ENCODE measurements at places on chromosomes 12 and 14.
A peak's percentile ranks its signal among the peaks of the same experiment; 100 is the strongest.

DNA sequence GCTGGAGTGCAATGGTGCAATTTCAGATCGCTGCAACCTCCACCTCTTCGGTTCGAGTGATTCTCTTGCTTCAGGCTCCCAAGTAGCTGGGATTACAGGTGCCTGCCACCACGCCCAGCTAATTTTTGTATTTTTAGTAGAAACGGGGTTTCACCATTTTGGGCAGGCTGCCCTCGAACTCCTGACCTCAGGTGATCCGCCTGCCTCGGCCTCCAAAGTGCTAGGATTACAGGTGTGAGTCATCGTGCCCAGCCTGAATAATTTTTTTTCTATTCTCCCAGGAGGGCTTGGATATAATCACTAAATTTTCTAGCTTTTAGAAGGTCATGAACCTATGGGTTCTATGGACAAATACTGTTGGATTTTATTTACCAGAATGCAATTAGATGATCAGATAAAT is 44.7 kb upstream of the GNPNAT1 start:
- DNase-seq, result no peak

DNA sequence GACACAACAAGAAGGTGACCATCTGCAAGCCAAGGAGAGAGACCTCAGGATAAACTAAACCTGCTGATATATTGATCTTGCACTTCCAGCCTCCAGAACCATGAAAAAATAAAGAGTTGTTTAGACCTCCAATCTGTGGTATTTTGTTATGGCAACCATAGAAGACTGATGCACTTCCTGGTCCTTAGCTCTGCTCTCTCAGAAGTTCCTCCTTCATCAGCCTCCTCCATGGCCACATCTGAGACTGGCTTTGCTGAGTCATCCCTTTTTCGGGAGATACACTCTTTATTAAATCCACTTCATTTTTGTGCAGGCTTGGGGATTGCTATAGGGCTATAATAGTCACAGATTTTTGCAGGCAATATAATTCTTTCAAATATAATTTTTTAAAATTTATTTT is 89.6 kb upstream of the ATF7IP start:
- no peak for DNase-seq

DNA sequence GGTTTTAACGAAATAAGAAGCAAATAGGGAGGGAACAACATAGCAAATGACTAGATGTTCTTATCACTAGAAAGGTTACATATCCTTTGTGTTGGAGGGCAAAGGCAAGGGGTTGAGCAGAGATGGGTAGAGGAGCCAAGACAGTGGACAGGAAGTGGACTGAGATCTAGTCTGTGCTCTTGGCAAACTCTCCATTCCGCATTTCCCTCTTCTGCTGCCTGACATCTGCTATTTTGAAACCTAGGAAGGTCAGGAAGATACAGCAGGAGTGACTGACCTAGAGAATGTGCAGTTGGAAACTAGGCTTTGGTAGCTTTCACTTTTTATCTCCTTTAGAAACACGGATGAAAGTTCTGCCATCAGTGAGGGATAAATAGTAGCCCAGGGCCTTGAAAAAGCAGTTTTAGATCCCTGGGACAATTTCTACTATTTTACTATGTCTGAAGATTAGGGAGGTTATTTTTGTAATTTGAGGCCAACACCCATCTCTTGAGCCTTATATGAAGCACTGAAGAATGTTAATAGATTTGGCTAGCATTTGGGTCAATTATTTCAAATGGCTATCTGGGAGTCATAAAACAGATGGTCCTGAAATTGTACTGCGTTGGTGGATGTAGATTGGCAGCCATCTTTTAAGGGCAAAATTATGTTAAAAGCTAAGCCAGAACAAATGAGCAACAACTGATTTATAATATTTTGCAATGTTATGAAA is 410.3 kb downstream of the PCNX1 start:
- DNase-seq, result no peak

- DNase-seq, result no peak
Observed at GRCh38 chr14:23431486-23431885, 4.0 kb downstream of the MYH7 start.

- peak; percentile 49 for DNase-seq
Observed at GRCh38 chr12:118061873-118062843, 1.2 kb upstream of the WSB2 start.

DNA sequence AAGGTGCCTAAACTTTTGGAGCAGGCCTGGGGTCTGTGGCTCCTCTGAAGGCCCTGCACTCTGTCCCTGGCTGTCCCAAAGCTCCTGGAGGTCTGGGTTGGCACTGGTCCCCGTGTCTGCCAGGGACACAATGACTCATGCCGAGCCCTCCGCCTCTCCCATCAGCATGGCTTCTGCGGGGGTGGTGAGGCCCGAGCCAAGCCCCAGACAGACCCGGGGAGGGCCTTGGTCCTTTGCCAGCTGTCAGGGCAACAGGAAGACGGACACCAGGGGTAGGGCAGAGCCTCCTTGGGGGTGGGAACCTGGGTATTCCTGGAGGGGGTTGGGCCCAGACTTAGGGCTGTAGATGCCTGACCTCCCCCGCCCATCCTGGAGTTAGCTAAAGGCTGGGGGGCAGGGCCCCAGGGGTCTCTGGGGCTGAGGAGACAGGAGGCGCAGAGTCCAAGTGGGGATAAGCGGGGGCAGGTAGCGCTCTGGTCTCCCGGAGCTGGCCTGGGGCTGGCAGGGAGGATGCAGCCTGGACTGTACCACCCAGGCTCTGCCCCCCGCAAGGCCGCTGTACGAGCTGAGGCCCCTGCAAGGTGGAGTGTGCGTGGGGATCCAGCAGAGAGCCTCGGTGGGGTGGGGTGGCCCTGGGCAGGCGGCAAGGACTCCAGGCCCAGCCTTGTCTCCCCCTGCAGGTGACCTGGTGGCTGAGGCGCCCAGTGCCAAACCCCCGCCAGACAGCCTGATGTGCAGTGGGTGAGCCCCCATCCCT is 16.4 kb upstream of the PUS1 start:
- DNase-seq, result no peak

GRCh38 chr12:103751600-103751999 is 89.4 kb downstream of the NT5DC3 start:
- DNase-seq, result no peak

DNA sequence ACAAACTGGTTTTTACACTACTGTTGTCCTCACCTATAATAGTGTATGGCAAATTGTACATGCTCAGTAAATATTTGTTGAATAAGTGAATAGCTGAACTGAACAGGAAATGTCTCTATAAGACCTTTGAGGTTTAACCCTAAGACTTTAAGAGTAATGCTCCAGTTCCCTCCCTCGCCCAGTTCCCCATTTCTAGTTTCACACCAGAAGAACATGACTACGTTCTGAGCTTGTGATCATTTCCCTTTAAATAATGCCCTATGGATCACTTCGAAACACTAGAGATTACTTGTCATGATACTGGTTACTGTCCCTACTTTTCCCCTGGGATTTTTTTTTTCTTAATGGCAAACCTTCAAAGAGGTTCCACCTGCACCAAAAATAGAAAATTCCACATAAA is 69.3 kb downstream of the PRKD1 start:
- no peak for DNase-seq

DNA sequence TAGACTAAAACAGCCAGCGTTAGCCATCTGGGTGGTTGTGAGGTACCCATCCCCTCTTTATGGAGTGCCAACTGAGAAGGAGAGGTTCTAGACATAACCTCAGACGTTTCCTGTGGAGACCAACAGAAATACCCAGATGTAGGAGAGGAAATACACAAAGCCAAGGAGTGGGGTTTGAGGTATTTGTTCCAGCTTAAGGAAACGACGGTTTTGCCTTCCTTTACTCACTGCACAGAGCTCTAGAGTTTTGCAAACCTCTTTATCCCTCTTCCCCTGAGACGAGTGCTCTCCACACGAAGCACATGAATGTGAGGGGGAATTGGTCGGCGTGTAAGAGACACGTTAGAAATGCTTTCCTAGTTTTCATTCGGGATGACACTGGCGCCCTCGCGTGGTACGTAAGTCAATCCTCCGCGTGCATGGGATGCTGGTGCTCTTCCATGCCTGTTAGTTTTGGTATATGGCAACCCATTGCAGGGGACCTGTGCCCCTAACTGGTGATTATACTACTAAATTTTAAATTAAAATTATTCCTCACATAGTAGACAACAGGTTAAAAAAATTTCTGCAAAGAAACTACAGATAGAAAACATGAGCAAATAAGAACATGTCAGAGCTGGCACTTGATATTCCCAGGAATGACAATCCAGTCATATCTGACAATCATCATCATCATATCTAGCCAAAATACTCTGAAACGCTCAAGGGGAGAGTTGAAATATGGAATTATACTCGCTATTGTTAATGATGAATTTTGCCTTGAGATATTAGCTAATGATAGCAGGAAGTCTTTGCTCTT is 121.7 kb downstream of the PPM1H start:
- DNase-seq, result peak; percentile 60

DNA sequence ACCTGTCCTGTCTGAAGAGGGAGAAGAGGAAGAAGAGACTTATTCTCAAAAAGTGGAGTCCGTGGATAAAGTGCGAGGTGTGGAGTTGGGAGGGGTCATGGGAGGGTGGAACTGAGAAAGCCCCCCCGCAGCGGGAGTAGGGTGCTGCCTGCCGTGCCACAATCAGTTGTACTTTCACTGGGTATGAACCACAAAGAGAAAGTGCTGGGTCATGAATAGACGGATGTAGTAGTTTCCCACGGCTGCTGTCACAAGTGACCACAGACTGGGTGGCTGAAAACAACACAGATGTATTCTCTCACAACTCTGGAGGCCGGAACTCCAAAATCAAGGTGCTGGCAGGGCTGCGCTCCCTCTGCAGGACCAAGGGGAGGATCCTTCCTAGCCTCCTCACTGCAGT is 5.5 kb downstream of the DNAH10 start:
- DNase-seq, result peak; percentile 51

DNA sequence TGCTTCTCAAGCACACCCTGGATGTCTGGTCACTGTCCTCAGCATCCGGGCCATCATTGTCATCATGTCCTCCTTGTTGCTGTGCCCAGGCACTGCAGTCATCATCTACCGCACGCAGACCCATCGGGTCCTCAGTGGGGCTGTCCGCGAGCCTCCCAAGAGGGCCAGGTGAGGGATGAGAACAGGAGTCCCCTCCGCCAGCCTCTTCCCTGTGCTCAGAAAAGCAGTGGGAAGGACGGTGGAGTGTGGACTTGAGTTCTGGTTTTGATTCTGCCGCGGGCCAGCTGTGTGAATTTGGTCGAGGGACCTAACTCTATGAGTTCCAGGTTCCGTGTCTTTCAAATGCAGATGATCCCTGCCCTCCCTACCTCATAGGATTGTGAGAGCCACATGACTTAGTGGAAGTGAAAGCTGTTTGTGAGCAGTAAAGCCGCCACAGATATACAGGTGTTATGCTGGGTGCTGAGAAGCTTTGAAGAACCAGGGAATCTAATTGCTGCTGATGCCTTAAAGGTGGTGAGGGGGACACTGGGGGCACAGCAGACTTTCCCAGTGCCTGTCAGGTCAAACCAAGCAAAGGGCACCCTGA is 122.9 kb upstream of the RAP1B start:
- no peak for DNase-seq

GRCh38 chr12:2335513-2335912 is 282.7 kb downstream of the CACNA1C start:
- no peak for DNase-seq

DNA sequence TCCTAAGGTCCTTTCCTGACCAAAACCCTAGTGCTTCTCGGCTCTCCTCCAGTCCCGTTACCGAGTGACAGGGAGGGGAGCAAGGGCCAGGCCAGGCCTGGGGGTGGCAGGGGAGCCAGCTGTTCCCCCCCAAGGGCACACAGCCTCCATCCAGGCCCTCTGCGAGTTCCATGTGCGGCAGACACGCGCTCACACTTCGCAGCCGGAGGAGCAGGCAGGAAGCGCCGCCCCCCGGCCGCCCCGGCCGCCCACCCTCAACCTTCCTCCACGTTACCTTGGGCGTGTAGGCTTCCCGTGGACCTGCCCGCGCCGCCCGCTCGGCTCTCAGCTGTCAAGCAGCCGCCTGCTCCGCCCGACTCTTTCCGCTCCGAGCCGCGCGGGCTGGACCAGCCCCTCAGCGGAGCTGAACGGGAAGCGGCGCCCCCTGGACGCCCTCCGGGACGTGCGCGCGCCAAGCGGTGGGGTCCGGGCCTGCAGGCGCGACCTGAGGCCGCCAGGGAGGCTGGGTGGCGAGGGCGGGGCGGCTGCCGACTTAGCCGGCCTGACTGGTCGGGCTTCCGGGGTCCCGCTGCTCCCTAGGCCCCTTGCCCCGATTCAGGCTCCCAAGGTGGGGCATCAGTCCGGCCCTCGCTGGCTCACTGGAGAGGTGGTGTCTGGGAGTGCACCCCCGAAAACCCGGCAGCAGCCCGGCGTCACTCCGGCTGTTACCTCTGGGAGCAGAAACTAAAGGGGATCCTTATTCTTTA is at the start of gene CRACR2A:
Gene CRACR2A (minus strand): TSS at position 369 of the 746 bp plus-strand sequence. CDS start 56,110 bp downstream, outside the sequence.
- DNase-seq, result peak; percentile 88

GRCh38 chr14:49483268-49483667 is 102.9 kb downstream of the RPS29 start:
- DNase-seq, result no peak

DNA sequence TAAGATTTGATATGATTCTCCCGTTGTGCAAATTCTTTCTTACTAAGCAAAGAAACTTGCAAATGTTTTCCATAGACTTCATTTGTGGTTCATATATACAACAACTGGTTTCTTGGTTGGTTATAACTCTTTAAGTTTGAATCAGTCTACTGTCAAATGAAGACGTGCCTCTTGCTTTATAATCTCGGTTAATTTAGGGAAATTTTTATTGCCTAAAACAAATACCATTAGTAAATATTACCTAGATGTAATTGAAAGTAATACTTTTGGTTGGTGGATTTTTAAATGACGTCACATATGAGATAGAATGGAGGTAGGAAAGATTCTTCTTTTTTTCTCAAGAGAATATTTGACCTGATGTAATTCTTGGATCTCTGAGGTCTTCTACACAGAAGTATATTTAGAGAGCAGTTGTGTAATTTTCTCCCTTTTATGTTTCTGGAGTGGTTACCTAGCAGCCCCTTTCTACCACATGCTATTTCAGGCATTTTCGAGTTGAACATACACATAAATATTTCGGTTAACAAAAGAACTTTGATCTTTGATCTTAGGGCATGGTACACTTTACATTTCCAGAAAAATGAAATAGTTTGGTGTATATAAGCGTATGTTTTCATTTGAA is 1.7 kb downstream of the ATF7IP start:
- DNase-seq, result no peak

GRCh38 chr12:79056775-79057174 is 192.2 kb downstream of the SYT1 start:
- DNase-seq, result no peak

DNA sequence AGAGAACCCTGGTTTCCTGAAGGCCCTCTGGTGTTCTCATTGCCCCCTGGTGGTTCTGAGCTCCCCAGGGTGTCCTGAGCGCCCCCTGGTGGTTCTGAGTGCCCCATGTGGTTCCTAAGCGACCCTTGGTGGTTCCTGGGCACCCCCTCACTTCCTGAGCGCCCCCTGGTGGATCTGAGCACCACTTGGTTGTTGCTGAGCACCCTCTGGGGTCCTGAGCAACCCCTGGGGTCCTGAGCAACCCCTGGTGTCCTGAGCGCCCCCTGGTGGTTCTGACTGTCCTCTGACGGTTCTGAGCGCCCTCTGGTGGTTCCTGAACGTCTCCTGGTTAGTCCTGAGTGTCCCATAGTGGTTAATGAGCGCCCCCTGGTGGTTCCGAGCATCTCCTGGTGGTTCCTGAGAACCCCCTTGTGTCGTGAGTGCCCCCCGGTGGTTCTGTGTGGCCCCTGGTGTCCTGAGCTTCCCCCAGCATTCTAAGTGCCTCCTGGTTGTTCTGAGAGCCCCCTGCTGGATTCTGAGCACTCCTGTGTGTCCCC is 568.3 kb downstream of the TMEM121 start:
- peak; percentile 95 for DNase-seq

All from stimulated activated CD8-positive, alpha-beta memory T cell treated with anti-CD3 and anti-CD28 coated beads, Interleukin-4, amount 100 ng/mL, for 48 hours (primary cell).